ENCODE measurements at places on chromosomes 3 and 15. TPM values are rescaled to one million over a fixed set of nuclear protein-coding genes. Genes with fewer than 3 reads are reported as not detected.

- no peaks in the 10 kb centered on the region for H3K4me1 ChIP-seq
- H3K27ac ChIP-seq: peak overlapping the region; percentile 81
- no peaks in the 10 kb centered on the region for H3K27me3 ChIP-seq
- no peak overlapping the region for H3K4me3 ChIP-seq
- DNase-seq: no peak
Measured at GRCh38 chr3:73759297-73759711, 134.6 kb upstream of the PDZRN3 start.

DNA sequence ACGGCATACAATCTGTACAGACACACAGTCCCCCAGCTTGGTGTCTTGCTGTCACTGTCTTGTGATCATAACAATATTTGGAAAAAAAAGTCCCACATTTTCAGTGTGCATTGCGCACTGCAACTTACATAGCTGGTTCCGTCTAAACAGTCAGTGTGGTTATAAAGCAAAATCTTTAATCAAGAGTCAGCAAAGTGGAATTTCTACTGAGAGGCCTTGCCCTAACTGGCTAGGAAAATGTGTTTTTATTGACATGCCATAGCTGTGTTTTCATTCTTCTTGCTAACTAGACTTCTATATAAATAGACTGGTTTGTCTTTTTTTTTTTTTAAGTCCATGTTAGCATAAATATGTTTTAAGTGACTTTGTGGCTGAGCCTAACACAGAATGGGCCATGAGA, 174.8 kb downstream of the POLR2M start:
- no peak overlapping the region for H3K27ac ChIP-seq
- H3K4me3 ChIP-seq: no peak overlapping the region
- H3K36me3 ChIP-seq: no peaks in the 10 kb centered on the region

DNA sequence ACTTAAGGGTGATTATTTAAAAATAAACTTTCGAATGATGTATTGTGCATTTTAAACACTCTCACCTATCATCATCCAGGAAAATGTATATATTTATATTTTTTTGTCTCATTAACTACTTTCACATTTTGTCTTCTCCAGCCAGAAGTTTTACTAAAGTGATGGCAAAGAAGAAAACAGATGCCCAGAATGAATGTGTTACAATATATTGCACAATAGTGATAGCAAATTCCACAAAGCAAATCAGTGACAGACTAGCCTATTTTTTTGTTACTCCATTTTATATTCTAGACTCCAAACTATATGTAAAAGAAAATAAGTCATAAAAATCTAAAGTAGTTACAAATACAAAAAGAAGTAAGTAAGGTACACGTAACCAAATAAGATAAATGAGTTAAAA, 414.7 kb downstream of the EPHA3 start:
- no peaks in the 10 kb centered on the region for H3K36me3 ChIP-seq
- DNase-seq: no peak
- H3K27me3 ChIP-seq: no peaks in the 10 kb centered on the region

GRCh38 chr3:183912895-183913579, 28.4 kb upstream of the PARL start:
- DNase-seq: no peak
- H3K4me1 ChIP-seq: no peaks in the 10 kb centered on the region
- H3K4me3 ChIP-seq: no peak overlapping the region
- H3K27me3 ChIP-seq: no peaks in the 10 kb centered on the region

GRCh38 chr3:43792904-43793303, 102.2 kb downstream of the ABHD5 start:
- no peaks in the 10 kb centered on the region for H3K4me1 ChIP-seq
- no peaks in the 10 kb centered on the region for H3K36me3 ChIP-seq
- no peak for DNase-seq
- H3K4me3 ChIP-seq: no peak overlapping the region
- H3K27ac ChIP-seq: no peak overlapping the region

- no peak for DNase-seq
- no peaks in the 10 kb centered on the region for H3K4me1 ChIP-seq
- H3K27ac ChIP-seq: no peak overlapping the region
- H3K36me3 ChIP-seq: no peaks in the 10 kb centered on the region
- no peaks in the 10 kb centered on the region for H3K27me3 ChIP-seq
Measured at GRCh38 chr3:54040476-54040875, 81.9 kb upstream of the CACNA2D3 start.

DNA sequence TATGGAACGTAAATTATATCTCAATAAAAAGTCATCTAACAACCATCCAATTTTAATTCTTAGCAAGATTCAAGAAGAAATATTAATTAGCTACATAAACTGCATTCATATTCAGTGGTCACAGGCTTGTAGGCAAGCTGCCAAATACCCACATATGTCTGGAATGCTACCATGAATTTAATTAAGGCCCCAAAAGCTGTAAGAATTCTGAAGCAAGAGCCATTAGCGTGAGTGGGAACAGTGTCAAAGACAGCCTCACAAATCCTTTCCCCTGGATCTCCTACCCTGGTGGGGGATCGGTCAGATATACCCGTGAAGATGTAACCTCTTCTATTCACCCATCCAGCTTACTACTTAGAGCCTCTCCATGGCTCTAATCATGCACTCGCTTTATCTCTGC, 40.0 kb downstream of the ATG7 start:
- no peak overlapping the region for H3K27ac ChIP-seq
- no peak overlapping the region for H3K4me3 ChIP-seq
- DNase-seq: no peak

- no peaks in the 10 kb centered on the region for H3K36me3 ChIP-seq
- no peak overlapping the region for H3K4me3 ChIP-seq
- H3K27me3 ChIP-seq: no peaks in the 10 kb centered on the region
- H3K27ac ChIP-seq: no peak overlapping the region
Measured at GRCh38 chr15:41801850-41802455, 25.9 kb upstream of the JMJD7 start.

GRCh38 chr3:14672588-14672987, 2.4 kb upstream of the C3orf20 start:
- no peaks in the 10 kb centered on the region for H3K27me3 ChIP-seq
- no peaks in the 10 kb centered on the region for H3K4me1 ChIP-seq
- H3K27ac ChIP-seq: no peak overlapping the region
- DNase-seq: no peak
- H3K36me3 ChIP-seq: peaks cover 21% of the 10 kb centered on the region
- H3K4me3 ChIP-seq: no peak overlapping the region

DNA sequence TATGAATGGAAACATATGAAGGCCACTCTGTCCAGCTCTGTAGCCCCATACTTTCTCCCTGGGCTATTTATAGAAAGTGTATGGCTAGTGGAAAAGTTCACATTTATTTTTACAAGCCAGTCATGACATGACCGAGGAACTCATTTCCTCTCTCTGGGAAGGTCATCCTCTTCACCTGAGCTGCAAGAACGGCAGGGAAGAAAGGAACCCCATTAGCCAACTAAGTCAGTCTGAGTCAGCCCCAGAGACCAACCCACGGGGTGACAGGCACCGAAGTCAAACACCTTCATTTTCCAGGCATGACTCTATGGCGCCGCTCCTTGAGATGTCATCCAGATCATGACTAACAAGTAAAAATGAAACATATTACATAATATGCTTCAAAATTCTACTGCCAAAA, 4.8 kb downstream of the PAQR9 start:
- peaks cover 32% of the 10 kb centered on the region for H3K27me3 ChIP-seq
- no peaks in the 10 kb centered on the region for H3K4me1 ChIP-seq
- no peaks in the 10 kb centered on the region for H3K36me3 ChIP-seq
- H3K27ac ChIP-seq: no peak overlapping the region
- no peak for DNase-seq

PPP2R3A gene
- 10.4 TPM for total RNA-seq

ACOX2 gene
- total RNA-seq: 17.6 TPM

CADPS gene
- under 0.01 TPM for total RNA-seq

LMAN1L gene
- not detected for total RNA-seq

HRH1 gene
- total RNA-seq: 4.2 TPM

RYR3 gene
- 1.8 TPM for total RNA-seq

GPR87 gene
- total RNA-seq: 2.6 TPM

ACSBG1 gene
- total RNA-seq: not detected
